Natural killer cell treated with Interleukin-12 subunit alpha and Interleukin-12 subunit beta and Interleukin-15 and Interleukin-18, amount 100 ng/mL, for 72 hours (primary cell): ENCODE measurements at places on chromosomes 2 and 18.

GRCh38 chr2:145918951-145919350 lies 1399.0 kb upstream of the ZEB2 start:
- no peaks in the 10 kb centered on the region for H3K27me3 ChIP-seq
- DNase-seq, result no peak
- no peak overlapping the region for H3K27ac ChIP-seq
- no peak overlapping the region for H3K4me3 ChIP-seq
- H3K4me1 ChIP-seq, result no peaks in the 10 kb centered on the region
- H3K36me3 ChIP-seq, result no peaks in the 10 kb centered on the region

DNA sequence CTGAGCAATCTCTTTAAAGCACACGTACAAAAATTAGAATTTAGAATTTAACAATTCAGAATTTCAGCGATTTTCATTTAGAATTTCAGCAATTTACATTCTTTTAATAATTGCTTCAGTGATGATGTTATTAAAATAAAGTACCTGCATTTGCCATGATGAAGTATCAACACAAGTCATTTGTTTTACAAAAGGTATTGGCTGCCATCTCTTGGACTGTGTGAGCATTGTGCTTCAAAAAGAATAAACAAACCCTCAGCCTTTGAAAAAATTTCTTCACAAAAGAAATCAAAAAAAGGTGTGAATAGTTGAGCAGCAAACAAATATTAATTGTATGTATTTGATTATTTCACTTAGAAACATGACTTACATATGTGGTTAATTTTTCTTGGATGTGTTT lies 27.1 kb upstream of the ZC3H15 start:
- H3K27ac ChIP-seq, result no peak overlapping the region
- H3K4me3 ChIP-seq, result no peak overlapping the region
- DNase-seq, result no peak
- no peaks in the 10 kb centered on the region for H3K4me1 ChIP-seq
- H3K36me3 ChIP-seq, result no peaks in the 10 kb centered on the region

DNA sequence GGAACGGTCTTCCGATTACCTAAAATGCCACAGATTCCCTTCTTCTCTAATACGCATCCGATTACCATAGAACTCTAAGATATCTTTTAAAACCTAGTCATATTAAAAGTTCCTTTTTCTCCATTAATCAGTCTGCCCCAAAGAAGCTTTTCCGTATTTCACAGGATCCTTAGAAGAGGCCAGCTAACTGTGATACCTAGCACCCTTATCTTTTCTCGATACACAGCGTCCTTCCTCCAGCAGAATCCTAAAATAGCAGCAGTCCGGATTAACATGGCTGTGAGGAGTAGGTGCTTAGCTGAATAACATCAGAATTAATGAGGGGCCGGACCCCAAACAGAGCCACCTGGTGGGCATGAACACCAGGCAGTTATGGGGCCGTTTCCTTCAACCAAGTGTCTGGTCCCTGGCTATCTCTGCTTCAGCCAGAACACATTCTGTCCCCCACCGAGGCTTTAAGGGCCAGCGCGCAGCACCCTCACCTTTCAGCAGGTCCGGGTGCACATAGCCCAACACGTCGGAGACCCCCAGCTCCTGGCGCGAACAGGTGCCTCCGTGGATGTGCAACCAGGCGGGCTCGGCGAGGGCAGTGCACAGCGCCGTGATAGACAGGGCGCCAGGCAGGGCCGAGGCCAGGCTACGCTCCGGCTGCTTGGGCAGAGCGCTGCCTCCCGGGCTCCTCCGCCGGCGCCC lies 995 bp downstream of the TMEM127 start:
- H3K27me3 ChIP-seq, result no peaks in the 10 kb centered on the region
- H3K36me3 ChIP-seq, result peaks cover 25% of the 10 kb centered on the region
- peaks cover 49% of the 10 kb centered on the region for H3K4me1 ChIP-seq
- peak overlapping the region; percentile 98 for H3K4me3 ChIP-seq
- DNase-seq, result no peak

DNA sequence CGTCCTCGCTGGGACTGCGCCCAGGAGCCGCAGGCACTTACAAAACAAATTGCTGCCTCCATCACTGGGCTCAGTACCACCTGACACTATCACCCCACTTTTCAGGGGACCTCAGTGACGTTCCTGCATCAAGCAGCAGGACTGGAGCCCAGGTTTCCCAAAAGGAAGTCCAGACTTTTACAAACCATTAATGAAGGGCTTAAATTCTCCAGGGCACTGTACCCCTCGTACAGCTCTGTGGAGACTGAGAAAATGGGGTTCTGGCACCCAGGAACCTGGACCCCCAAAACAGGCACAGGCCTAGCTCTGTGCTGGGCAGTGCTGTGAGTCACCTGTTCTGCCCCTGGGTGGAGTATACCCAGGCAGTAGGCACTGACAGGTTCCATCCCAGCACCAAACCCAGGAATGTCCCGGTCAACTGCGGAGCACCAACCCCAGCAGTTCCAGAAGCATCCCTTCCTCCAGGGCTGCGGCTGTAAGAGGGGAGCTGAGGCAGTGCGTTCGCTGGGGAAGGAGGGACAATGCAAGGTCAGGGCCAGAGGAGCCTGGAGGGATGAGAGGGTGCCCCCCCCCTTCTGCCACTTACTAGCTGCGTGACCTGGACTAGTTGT lies 24.6 kb upstream of the NOTO start:
- peak overlapping the region; percentile 87 for H3K27ac ChIP-seq
- peak overlapping the region; percentile 90 for H3K4me3 ChIP-seq
- no peak for DNase-seq
- no peaks in the 10 kb centered on the region for H3K36me3 ChIP-seq
- H3K27me3 ChIP-seq, result peaks cover 20% of the 10 kb centered on the region

GRCh38 chr18:23835091-23835490 lies 145.8 kb downstream of the LAMA3 start:
- no peak overlapping the region for H3K27ac ChIP-seq
- no peaks in the 10 kb centered on the region for H3K27me3 ChIP-seq
- no peaks in the 10 kb centered on the region for H3K36me3 ChIP-seq
- no peak overlapping the region for H3K4me3 ChIP-seq
- H3K4me1 ChIP-seq, result peaks cover 11% of the 10 kb centered on the region

DNA sequence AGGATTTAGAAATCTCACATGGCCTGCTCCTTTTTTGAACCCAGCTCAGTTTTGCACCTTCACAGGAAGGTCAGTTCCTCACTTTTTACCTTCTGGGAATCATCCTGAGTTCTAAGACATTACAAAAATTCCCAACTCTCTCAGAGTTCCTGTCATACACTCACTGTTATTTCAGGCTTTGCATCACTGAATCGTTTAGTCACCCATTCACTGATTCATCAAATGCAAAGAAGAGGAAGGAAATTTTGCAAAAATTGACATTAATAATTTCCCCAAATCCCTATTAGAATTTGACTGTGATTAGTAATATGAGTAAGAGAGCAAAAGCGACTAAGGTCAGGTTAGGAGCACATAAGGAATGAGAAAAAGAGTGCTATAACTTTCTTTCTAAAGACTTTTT lies 197.5 kb downstream of the PDE1A start:
- no peak for DNase-seq
- no peaks in the 10 kb centered on the region for H3K36me3 ChIP-seq
- no peak overlapping the region for H3K4me3 ChIP-seq
- no peaks in the 10 kb centered on the region for H3K4me1 ChIP-seq
- no peak overlapping the region for H3K27ac ChIP-seq

GRCh38 chr2:122186761-122187222 lies 431.3 kb downstream of the TSN start:
- no peak for DNase-seq
- H3K4me1 ChIP-seq, result no peaks in the 10 kb centered on the region
- peaks cover 3% of the 10 kb centered on the region for H3K27me3 ChIP-seq
- H3K36me3 ChIP-seq, result no peaks in the 10 kb centered on the region

GRCh38 chr2:105609746-105610402 lies 134.8 kb upstream of the NCK2 start:
- H3K36me3 ChIP-seq, result no peaks in the 10 kb centered on the region
- H3K4me1 ChIP-seq, result no peaks in the 10 kb centered on the region
- H3K4me3 ChIP-seq, result no peak overlapping the region
- no peak for DNase-seq

DNA sequence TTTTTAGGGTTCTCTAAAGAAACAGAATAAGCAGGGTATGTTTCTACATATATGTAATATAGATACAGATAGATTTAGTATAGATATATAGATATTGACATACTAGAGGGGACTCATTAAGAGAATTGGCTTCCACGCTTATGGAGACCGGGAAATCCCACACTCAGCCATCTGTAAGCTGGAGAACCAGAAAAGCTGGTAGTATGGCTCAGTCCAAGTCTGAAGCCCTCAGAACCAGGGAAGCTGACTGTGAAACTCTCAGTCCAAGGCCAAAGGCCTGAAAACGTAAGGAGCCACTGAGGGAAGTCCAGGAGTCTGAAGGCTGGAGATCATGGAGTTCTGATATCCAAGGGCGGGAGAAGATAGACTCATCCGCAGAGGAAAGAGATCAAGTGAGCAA lies 441.3 kb upstream of the CDH20 start:
- no peak overlapping the region for H3K27ac ChIP-seq
- H3K4me1 ChIP-seq, result no peaks in the 10 kb centered on the region
- DNase-seq, result no peak
- H3K4me3 ChIP-seq, result no peak overlapping the region
- no peaks in the 10 kb centered on the region for H3K27me3 ChIP-seq

GRCh38 chr2:134459706-134460406 lies 206.0 kb downstream of the MGAT5 start:
- H3K4me1 ChIP-seq, result no peaks in the 10 kb centered on the region
- H3K27me3 ChIP-seq, result no peaks in the 10 kb centered on the region
- no peak overlapping the region for H3K27ac ChIP-seq
- no peak overlapping the region for H3K4me3 ChIP-seq
- no peaks in the 10 kb centered on the region for H3K36me3 ChIP-seq
- no peak for DNase-seq
